ENCODE measurements at places on chromosomes 3 and 15. TPM values are rescaled to one million over a fixed set of nuclear protein-coding genes. Genes with fewer than 3 reads are reported as not detected.

DNA sequence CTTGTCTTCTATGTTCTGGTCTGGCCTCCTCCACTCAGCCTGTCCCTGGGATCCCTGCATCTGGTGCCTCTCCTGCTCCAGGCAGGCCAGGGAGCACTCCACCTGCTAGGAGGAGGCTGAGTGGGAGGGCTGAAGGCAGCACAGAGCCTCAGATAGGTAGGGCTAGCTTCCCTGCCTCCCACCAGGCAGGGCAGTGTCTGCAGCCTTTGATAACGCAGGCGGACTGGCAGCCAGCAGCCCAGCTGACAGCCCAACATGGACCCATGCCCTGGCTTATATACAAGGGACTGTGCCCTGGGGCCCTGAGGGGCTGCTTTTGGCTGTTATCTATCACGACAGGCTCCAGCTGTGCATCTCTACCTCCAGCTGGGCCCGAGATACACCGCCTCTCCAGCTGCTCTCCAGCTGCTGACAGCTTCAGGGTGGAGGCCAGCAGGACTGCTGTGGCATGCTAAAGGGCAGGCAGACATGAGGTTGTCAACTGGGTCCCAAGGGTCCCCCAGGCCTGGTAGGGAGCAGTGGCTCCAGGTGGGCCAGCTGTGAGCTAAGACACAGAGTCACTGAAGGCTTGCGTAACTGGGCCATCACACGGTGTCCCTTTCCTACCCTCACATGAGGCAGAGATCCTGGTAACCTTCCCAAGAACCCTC lies 5.2 kb upstream of the CLK3 start:
- no peak overlapping the region for H3K27ac ChIP-seq
- H3K4me3 ChIP-seq = no peak overlapping the region
- H3K36me3 ChIP-seq = no peaks in the 10 kb centered on the region
- peaks cover 3% of the 10 kb centered on the region for H3K4me1 ChIP-seq

- no peaks in the 10 kb centered on the region for H3K36me3 ChIP-seq
- no peak overlapping the region for H3K27ac ChIP-seq
- H3K4me1 ChIP-seq = no peaks in the 10 kb centered on the region
- H3K27me3 ChIP-seq = no peaks in the 10 kb centered on the region
- DNase-seq = no peak
- no peak overlapping the region for H3K4me3 ChIP-seq
Observed at GRCh38 chr3:192011137-192011536, 550.2 kb downstream of the PYDC2 start.

DNA sequence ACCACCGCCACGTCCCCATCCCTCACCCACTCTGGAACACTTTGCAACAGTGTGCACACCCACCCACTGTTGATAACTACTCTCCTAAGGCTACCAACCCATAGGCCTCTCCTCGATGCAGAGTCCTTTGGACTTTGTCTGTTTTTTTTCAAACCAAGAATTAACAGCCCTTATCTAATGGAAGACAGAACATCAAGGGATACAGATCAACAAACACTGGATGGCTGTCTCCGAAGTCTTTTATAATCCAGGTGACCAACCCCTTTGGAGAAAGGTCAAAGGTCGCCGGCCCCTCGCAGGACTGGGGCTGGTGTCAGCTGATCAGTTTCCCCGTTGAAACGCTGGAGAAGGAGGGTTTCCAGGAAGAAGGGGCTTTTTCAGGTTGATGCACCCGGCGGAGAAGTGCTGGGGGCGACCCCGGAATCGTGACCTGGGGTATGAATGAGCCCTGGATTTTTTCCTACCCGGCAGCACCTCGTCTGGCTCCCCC lies 532 bp downstream of the B4GALT4 start:
- H3K4me1 ChIP-seq = peaks cover 6% of the 10 kb centered on the region
- DNase-seq = no peak
- no peaks in the 10 kb centered on the region for H3K27me3 ChIP-seq
- peak overlapping the region; percentile 92 for H3K27ac ChIP-seq
- H3K4me3 ChIP-seq = peak overlapping the region; percentile 86

- H3K4me3 ChIP-seq = no peak overlapping the region
- no peak for DNase-seq
- no peaks in the 10 kb centered on the region for H3K36me3 ChIP-seq
- no peaks in the 10 kb centered on the region for H3K4me1 ChIP-seq
Observed at GRCh38 chr3:121064121-121064520, 156.1 kb downstream of the STXBP5L start.

- no peak overlapping the region for H3K27ac ChIP-seq
- no peaks in the 10 kb centered on the region for H3K27me3 ChIP-seq
- DNase-seq = no peak
- H3K4me3 ChIP-seq = no peak overlapping the region
- H3K36me3 ChIP-seq = peaks cover 5% of the 10 kb centered on the region
Observed at GRCh38 chr3:105691633-105692032, 177.2 kb downstream of the CBLB start.

The UPK1B gene
- not detected for total RNA-seq

The MORC1 gene
- total RNA-seq = not detected

The ZNF501 gene
- total RNA-seq = not detected
